DMS79 (cell line): ENCODE measurements at places on chromosomes 12 and 14.

GRCh38 chr12:122888232-122888752, 7.6 kb downstream of the VPS37B start:
- peak; percentile 89 for DNase-seq

DNA sequence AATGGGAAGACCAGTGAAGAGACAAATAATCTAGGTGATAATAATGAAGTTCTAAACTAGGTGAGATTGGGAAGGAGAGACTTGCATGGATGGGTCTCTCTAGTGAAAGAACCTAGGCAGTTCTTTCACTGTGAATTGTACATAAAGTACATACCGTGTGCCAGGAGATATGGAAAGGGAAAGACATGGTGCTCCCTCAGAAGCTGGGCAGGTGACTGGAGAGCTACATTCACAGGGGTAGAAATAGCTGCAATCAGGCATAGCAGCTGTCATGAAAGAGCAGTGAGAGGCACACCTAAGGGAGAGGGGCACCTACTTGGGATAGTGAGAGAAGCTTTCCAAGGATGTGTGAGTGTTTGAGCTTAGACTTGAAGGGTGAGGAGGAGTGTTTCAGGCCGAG, 9.3 kb downstream of the STK38L start:
- DNase-seq: no peak

DNA sequence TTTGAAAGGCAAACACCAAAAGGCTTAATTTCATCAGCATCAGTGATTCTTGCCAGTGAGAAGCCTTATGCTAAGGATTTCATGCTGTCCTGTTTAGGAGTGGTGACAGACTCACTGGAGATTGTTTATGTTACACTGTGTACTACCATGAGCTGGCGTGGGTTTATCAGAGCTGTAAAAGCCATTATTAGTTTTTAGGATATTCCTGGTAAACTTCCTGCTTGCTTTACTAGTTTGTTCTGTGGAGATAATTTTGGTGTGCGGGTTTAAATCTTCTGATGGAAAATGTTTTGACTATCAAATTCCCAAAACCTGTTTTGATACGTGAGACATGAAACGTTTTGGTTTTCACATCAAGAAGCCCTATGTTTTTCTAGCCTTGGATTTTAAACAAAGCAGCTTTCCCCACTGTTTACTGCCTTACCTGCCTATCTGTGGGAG, 15.2 kb downstream of the PPFIBP1 start:
- no peak for DNase-seq

GRCh38 chr14:24057271-24057670, 5.5 kb downstream of the CARMIL3 start:
- no peak for DNase-seq

- no peak for DNase-seq
Observed at GRCh38 chr12:21891751-21892217, 49.4 kb downstream of the ABCC9 start.

DNA sequence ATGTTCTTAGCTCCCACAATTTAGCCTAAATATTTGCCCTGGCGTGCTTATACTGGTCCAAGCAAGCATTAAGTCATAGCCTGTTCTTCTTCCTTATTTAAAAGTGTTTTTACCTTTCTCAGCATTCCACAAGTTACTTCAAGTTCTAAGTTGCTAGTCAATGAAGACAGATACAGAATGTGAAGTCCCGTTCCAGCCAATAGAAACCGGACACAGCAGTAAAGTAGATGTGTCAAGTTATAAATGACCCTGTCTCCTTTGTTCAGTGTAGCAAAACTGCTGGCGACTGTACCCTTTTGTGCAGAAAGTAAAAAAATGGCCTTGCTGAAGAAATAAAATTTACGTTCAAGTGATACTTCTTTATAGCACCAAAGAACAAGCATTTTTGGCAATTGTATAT, 3.9 kb downstream of the SNAPC1 start:
- no peak for DNase-seq
